ENCODE measurements at places on chromosomes 3 and 15.

- no peak for DNase-seq
Measured at GRCh38 chr3:182122779-182123178, 411.1 kb downstream of the SOX2 start.

DNA sequence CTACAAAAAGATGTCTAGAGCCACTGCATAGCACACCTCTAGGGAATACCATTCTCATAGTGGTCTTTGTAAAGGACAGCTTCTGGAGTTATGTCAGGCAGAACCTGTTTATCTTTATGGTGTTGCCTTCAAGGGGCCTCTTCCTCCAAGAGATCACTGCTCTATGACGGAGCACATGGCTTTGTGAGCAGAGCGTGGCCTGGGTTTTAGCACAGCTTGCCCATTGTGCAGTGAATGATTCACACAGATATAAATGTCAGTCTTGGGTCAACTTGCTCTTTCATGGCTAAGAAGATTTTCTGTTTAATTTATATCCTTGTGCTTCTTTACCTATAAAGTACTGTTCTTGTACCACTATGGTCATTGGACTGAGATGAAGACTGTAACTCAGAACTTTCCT, 41.5 kb upstream of the RBMS3 start:
- no peak for DNase-seq

DNA sequence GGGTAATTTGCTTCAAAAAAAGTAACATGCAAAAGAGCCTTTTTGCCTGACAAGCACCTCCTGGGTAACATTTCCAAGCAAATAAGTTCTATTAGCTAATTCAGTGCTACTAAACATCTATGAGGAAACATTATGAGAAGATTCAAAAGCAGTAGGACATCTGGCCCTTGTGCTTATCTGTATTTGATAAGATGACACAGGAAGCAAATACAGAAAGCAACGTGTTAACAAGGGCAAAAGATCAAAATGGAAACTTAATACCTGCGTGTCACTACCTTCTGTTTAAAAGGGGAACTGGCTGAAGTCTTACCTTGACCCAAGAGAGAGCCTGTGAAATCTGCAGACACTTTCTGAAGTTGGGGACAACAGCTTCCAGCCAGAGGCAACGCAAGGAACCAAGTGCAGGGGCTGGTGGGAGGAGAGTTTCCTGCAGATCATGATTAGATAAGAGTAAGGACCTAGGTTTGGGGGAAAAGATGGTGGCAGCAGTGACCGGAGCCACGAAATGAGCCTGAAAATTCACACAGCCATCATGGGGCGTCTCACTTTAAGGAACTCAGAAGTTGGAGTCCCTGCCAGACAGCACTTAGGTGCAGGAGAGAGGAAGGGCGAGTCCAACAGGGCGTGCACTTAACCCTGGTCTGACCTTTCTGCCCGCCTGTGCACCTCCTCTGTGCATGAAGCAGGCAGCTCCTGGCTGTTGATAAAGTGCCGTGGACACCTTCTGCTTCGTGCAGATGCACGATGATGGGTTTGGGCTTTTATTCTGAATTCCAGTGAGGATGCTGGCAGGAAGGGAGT, 153.6 kb upstream of the BHLHE40 start:
- no peak for DNase-seq

DNA sequence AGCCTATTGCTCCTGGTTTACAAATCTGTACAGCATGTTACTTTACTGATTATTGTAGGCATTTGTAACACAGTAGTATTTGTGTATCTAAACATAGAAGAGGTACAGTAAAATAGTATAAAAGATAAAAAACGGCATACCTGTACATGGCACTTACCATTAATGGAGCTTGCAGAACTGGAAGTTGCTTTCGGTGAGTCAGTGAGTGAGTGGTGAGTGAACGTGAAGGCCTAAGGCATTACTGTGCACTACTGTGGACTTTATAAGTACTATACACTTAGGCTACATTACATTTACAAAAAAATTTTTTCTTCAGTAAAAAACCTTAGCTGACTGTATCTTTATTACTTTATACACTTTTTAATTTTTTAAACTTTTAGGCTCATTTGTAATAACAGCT, 90.9 kb downstream of the RAP2B start:
- no peak for DNase-seq

DNA sequence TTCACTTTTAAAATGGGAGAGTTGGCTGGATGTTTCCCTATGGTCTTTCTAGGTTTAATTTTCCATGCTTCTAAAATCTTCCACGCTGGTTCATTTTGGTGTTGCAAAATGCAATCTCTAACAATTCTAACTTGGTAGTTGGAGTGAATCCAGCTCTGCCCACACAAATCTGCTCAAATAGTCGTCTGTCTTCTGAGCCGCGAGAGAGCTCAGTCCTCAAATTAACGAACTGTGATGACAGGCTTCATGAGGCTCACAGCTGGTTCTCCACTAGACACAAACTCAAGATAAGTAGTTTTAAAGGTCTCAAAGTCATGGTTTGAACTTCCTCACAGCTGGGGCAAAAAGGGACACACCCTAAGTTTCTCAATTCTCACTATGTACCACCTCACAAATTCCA, 178.6 kb upstream of the LYSMD4 start:
- no peak for DNase-seq

- DNase-seq, result no peak
Measured at GRCh38 chr3:156957715-156958114, 131.6 kb downstream of the LEKR1 start.

- DNase-seq, result no peak
Measured at GRCh38 chr15:26103002-26103404, 239.9 kb upstream of the ATP10A start.

DNA sequence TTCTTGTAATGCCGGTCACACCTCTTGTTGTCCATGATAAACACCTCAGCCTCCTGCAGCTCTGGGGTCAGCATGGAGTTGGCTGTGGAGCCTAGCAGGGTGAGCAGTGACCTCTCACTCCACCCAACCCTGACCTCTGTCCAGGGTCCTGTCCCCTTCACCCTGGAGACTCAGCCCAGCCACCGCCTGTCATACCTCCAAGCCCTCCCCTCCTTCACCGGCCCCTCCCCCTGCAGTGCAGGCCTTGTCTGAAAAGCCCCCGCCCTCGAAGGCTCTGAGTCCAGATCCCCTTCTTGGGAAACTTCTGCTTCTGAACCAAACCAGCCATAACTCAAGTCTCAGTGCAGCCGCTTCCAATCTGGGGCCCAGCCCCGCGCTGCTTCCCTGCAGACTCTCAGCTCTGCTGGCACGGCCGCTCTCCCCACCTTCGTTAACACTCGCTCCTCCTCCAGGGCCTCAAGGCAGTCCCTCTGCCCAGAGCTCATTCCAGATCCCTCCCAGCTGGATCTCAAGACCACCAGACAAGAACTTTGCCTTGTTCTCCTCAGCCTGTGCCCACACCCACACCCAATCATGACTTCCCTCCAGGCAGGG, 25.4 kb upstream of the PRSS50 start:
- DNase-seq, result no peak

All from stimulated activated CD4-positive, alpha-beta T cell treated with anti-CD3 and anti-CD28 coated beads, Interleukin-4, amount 100 ng/mL, for 4 hours (primary cell).